ENCODE measurements at places on chromosomes 7 and 10.

DNA sequence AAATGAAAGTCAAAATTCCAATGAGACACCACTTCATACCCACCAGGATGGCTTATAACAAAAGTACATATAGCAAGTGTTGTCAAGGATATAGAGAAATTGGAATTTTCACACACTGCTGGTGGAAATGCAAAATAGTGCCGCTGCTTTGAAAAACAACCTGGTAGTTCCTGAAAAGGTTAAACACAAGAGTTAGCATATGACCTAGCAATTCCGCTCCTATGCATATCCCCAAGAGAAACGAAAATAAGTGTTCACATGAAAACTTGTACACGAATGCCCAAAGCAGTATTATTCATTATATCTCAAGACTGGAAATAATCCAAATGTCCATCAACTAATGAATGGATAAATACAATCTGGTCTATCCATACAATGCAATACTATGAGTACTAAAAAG is 14.8 kb downstream of the IDE start:
- no peak for DNase-seq

GRCh38 chr10:80453056-80453841 is 861 bp upstream of the TSPAN14 start:
- DNase-seq = no peak

DNA sequence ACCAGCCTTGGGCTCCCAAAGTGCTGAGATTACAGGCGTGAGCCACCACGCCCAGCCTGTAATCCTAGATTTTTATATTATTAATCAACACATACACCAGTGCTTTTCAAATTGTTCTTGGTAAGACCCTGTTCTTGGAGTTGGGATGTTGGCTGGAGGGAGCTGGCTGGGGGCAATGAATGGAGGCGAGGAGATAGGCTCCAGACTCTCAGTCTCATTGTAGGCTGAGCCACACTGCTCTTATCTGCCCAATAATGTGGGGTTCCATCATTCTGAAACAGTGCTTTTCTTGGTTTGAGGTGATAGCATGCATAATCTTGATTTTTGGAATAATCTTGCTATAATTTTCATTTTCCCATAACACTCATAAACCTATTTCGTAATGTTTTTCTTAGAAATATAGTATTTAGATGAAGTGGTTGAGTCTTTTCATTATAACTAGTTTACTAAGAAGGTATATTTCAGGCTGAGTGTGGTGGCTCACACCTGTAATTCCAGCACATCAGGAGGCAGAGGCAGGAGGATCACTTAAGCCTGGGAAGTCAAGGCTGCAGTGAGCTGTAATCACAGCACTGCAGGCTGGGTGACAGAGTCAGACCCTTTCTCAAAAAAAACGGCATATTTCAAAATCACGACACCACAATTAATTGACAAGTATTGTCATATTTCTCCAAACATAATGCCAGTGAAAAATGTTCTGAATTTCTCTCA is 65.1 kb upstream of the LYZL2 start:
- DNase-seq = no peak

- DNase-seq = no peak
These were observed 27.9 kb downstream of the BAIAP2L1 start for GRCh38 chr7:98372993-98373392.

GRCh38 chr10:44774676-44775401 is 136.3 kb upstream of the TMEM72 start:
- no peak for DNase-seq

- DNase-seq = no peak
These were observed 224.2 kb downstream of the PLXNA4 start for GRCh38 chr7:132351954-132352499.

DNA sequence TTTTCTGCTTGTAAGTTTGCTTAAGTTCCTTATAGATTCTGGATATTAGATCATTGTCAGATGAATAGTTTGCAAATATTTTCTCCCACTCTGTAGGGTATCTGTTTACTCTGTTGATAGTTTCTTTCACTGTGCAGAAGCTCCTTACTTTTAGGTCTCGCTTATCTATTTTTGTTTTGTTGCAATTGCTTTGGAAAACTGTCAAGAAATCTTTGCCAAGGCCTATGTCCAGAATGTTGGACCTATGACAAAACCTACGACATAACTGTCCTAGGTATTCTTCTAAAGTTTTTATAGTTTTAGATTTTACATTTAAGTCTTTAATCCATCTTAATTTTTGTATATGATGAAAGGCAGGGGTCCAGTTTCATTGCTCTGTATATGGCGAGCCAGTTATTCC is 27.4 kb downstream of the COA1 start:
- DNase-seq = no peak

- DNase-seq = no peak
These were observed 18.9 kb upstream of the SUV39H2 start for GRCh38 chr10:14859775-14860174.

DNA sequence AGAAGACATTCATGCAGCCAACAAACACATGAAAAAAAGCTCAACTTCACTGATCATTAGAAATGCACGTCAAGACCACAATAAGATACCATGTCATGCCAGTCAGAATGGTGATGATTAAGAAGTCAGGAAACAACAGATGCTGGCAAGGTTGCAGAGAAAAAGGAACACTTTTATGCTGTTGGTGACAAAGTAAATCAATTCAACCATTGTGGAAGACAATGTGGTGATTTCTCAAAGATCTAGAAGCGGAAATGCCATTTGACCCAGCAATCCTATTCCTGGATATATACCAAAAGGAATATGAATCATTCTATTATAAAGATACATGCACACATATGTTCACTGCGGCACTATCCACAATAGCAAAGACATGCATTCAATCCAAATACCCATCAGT is 77.6 kb downstream of the C10orf90 start:
- no peak for DNase-seq

DNA sequence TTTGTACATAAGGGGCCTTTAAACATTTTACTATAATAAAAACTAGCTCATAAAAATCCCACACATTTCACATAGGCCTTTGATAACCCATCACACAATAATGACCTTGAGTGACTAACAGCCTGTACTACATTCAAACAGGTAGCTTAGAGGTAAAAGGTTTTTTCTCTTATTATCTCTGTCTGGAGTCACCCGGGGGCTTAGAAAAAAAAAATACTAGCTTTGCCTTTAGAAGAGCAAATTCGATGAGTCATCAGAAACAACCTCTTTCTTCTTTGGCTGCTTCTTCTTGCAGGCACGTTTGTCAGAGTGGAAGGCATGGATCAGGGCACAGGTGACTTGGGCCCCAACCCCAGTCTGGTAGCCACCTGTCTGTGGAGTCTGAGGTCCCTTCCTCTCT is 43.4 kb upstream of the ADO start:
- DNase-seq = no peak

DNA sequence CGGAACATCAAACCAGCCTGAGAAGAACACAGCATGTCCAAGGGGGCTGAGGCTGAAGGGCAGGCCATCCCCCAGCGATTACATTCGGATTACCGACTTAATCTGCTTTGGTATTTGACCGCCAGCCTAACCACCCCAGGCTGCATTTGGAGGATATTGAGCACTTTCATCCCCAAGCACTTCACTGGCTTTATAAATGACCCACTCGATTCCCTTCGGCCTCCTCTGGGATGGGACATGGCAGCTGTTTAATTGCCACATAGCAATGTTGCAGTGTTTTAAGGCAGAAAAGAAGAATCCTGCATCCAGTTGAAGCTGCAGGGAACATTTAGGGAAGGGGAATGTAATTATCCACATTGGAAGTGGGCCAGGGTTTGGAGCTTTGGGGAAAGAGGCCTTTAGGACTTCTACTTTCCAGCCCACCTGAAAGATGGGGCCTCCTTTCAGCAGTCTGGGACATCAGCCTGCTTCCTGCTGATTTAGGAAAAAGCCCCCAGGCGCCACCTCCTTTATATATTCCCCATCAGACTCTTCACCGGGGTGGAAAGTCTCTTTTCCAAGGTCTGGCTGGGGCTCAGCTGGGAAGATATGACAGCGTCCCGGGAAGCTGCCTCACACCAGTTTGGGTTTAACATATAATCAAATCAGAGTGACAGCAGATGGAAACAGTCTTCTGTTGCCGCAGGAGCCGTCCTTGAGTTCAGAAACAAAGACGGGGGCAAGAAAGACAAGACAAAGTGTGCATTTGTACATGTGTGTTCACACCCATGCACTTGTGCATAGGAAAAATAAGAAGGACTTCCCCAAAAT is 9.2 kb downstream of the DPCD start:
- no peak for DNase-seq

DNA sequence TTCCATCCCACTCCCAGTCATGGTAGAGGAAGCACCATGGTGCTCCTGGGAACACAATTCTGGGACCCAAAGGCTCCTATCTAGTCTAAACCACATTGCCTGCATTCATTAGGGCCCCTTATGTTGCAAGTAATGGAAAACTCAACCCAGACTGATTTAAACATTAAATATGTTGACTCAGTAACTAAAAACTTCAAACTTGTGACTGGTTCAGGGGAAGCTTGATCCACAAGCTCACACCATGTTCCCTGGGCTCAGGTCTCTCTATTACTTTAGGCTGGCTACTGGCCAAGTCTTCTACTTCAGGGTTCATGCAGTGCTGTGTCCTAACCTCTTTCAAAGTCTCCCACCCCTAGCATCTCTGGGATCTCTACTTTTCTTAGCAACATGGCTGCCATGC is 13.1 kb downstream of the WNT16 start:
- DNase-seq = no peak

GRCh38 chr10:49666685-49667084 is 12.8 kb upstream of the C10orf53 start:
- DNase-seq = no peak

DNA sequence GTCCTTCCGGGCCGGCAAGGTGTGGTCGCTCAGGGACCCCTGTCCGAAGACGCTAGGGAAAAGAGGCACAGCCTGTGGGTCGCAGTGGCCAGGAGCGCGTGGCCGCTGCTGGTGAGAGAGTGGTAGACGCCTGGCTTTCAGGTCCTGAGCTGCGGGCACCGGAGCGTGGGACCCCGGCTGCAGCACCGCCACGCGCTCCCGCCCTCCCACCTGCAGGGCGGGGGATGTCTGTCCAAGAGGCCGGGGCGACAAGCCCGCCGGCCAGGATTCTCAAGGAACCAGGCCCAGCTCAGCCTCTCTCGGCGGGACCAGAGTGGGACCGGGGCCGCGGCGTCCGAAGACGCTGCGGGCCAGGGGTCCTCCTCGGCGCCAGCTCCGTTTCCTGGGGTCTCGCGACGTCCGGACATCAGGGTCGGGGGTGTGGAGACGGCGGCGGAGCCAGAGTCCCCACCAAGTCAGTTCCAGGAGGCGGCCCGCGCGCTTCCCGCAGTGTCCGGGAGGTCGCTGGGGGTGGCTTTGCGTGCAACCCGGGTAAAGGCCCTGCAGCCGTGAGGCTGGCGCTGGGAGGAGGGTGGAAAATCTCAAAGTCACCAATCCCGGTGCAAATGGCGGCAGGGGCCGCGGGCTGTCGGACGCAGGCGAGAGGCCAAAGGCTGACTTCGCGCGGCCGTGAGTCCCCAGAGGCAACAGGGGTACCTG is 5.5 kb downstream of the ZNF503 start:
- DNase-seq = no peak

DNA sequence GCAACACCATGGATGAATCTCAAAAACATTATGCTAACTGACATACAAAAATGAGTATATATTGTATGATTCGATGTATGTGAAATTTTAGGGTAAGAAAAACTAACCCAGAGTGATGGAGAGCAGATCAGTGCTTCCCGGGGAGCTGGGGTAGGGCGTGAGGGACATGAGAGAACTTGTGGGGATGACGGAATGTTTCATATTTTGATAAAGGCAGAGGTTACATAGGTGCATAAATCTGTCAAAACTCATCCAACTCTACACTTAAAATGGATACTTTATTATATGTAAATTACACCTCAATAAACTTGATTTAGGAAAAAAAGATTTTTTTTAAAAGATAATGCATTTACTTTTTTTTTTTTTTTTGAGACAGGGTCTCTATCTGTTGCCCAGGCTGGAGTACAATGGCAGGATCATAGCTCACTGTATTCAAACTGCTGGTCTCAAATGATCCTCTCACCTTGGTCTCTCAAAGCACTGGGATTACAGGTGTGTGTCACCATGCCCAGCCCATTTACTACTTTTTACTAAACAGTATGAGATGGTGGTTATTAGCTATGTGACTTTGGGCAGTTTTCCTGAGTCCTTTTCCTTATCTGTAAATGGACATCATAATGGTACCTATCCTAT is 13.7 kb downstream of the RHEB start:
- DNase-seq = no peak

GRCh38 chr7:3300221-3300650 is 816 bp upstream of the SDK1 start:
- DNase-seq = no peak

DNA sequence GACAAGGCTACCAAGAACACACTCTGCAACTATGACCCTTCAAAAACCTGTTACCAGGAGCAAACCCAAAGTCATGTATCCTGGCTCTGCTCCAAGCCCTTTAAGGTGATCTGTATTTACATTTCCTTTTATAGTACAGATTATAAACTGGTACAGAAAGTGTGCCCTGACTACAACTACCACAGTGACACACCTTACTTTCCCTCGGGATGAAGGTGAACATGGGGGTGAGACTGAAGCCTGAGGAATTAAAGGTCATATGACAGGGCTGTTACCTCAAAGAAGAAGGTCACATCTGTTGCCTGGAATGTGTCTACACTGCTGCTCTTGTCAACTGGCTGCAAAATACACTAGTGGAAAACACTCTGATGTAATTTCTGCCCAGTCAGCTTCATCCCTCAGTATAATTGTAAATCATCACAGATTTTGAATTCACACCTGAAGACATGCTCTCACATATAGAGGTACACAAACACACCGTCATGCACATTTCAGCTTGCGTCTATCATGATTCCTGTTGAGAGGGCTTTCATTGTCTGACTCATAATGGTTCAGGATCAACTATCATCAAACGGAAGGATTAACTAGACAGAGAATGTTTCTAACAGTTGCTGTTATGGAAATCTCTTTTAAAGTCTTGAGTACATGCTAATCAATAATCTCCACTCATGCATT is 318.3 kb downstream of the NXPH1 start:
- no peak for DNase-seq

DNA sequence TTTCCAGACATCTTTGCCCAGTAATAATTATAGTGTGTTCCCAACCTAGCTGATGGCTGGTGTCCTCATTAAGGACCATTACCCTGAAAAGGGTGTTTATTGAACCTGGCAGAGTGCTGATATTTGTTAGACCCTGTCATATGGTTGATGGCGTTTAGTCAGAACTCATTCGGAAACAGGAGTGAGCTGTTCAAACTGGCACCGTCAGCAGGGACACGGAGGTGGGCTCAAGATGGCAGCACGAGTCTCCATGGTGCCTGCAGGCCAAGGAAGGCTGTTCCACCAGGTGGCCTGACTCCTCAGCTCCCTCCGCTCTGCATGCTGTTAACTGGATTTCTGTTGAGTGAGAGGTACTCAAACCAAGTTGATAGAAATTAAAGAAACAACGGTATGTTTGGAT is 589.1 kb upstream of the MGMT start:
- no peak for DNase-seq

- DNase-seq = no peak
These were observed 6.5 kb upstream of the RBM20 start for GRCh38 chr10:110637558-110638053.
